ENCODE measurements at places on chromosomes 4 and X.

DNA sequence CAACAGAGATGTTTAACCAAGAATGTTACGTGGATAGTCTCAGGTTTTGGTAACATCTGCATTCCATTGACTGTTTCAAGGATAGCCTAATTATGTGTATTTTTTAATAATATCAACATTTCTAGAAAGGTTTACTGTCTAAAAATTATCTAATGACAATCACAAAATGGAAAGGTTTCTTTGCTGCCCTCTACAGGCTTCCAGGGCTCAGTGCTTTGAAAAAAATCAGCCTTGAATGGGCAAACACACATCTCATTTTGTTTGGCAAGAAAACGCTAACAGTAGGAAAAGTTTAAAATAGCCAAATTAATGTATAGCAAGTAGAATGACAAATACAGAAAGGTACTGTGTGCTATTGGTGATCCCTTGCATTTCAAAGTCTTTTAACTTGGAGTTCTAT, 223.4 kb upstream of the PRPS2 start:
- no peak for DNase-seq

DNA sequence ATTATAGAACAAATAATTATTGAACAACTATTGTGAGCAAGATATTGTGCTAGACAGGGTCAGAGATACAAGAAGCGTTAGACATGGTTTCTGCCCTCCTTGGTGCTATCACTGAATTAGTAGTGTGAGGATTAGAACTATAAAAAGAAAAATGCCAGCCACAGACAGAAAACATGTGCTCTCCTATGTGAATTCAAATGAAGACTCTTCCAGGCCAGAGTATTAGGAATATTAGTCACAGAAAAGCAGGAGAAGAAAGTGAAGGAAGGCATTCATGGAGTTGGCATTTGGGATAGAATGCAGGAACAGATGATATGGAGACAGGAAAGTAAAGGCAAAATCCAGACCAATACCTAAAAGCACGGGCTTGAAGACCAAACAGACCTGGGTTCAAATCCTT, 179.6 kb upstream of the TENM3 start:
- no peak for DNase-seq

DNA sequence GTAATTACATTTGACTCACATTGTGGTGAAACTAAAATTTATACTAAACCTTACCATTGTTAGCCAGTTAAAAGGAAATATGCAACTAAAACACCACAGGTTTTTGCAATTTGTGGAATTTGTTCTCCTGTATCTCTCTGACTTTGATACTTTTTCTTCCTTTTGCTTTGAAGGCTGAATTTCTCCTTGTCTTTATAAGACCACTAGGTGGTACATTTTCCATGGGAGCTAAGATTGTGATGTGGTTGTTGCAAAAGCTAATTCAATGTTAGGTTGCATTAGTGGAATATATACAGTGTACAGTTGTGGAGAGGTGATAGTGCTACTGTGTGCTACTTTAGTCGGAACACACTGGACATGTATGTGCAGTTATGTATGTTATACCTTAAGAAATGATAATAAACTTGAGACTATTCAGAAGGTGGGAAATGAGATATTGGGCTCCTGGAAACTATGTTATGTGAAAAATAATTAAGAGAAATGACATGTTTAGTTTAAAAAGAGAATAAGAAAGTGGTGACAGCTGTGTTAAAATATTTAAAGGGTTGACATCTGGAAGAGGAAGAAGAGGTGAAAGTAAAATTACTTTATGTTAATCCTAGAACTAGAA, 70.3 kb downstream of the ARL9 start:
- DNase-seq = peak; percentile 12

DNA sequence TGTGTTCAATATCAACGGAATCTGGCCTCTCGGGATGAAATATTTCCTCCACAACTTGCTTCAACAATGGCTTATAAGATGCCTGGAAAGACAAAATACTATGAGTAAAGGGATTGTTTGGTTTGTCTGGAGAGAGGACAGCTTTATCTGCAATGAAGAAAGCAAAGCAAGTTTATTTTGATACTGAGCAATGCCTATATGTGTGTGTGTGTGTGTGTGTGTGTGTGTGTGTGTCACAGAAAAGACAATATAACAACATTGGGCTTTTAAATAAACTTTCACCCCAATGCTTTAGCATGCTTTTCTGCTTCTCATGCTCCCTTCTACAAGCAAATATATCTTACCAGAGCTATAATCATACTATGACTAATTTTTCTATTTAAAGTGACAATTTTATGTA, 45.4 kb downstream of the RASL11B start:
- no peak for DNase-seq

- DNase-seq = no peak
Observed at GRCh38 chr4:82367438-82368097, 6.2 kb downstream of the HNRNPD start.

- DNase-seq = no peak
Observed at GRCh38 chr4:109026588-109026987, 263.7 kb upstream of the ETNPPL start.

- no peak for DNase-seq
Observed at GRCh38 chrX:13338996-13339515, 19.2 kb upstream of the ATXN3L start.

GRCh38 chrX:12792711-12793110, 1.5 kb downstream of the PRPS2 start:
- DNase-seq = no peak

GRCh38 chr4:150584111-150584915, 2.4 kb downstream of the MAB21L2 start:
- no peak for DNase-seq

- DNase-seq = peak; percentile 87
Observed at GRCh38 chr4:158314756-158315487, 104.6 kb downstream of the TMEM144 start.

GRCh38 chr4:78074759-78075158, 17.6 kb downstream of the FRAS1 start:
- DNase-seq = no peak

GRCh38 chr4:173485164-173485563, 44.9 kb downstream of the HAND2 start:
- DNase-seq = no peak

DNA sequence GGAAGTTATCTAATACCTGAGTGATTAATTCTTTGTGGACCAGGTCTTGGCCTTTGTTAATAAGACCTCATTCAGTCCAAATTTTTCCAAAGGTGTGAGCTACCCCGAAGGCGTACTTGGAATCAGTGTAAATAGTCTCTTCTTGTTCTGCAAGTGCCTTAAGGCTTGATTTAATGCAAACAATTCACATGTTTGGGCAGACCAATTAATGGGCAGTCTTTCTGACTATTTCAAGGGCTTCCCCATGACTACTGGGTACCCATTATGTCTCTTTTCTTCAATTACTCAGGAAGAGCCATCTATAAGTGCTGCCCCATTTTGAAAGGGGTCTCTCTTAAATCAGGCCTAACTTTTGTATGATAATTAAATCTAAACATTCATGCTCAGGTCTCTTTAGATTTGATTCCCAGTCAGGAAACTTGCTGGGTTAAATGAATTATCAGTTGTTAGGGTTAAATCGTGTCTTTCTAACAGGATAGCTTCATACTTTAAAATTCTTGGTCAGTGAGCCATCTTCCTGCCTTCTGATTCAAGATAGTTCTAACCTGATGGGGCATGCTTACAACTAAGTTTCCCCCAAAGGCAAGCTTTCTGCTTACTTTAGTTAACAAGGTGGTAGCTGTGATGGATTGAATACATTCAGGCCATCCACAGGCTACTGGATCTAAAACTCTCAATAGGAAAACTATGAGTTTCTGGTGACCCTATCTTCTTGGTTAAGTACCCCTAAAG, 179.6 kb downstream of the CCNG2 start:
- DNase-seq = no peak

DNA sequence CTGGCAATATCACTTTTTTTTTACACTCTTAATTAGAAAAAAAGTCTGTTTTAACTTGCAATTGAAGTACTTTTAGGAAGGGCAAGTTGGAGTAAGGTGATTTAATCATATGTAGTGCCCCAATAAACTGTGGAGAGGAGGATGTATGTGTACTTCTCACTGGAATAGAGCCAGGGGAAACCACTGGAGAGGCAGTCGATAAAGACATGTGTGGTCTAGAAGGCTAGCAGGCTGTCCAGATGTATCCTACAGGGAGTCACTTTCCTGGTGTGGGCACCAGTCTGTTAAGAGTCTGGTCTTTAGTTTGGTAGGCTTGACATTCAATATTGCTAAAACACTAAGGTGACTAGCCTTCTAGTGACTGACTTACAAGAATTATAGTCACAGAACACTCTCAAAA, 9.6 kb upstream of the SGMS2 start:
- DNase-seq = no peak

- DNase-seq = peak; percentile 58
Observed at GRCh38 chr4:137125011-137125410, 407.3 kb downstream of the PCDH18 start.

DNA sequence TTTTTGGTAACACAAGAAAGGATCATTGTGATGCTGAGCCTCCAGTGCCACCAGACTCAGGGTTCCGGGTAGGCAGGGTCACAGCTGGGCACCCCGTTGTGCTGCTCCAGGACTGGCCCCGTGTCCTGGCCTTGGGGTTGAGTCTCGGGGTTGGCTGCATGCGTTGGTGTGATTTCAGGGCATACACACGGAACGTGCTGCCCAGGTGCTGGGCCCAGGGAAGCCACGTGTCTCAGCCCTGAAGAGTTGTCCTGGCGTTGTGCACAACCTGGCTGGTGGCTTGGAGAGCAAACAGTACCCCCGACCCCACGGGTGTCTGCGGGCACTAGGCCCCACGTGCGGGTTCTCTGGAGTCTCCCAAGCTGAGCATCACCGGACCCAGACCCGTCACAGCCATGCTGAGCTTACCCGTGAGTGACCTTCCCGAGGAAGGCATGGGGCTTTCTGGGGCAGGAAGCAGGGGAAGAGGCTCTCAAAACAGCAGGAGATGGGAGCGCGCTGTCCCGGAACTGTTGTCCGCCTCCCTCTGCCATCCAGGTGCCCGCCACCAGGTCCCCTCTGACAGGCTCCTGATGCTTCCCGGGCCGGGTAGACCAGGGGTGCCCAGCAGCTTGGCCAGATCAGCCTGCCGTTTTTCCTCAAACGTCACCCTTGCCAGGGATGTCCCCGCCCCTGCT, 66.1 kb upstream of the ENPP6 start:
- no peak for DNase-seq

GRCh38 chrX:130245441-130245840, 23.3 kb downstream of the ZNF280C start:
- DNase-seq = peak; percentile 27

DNA sequence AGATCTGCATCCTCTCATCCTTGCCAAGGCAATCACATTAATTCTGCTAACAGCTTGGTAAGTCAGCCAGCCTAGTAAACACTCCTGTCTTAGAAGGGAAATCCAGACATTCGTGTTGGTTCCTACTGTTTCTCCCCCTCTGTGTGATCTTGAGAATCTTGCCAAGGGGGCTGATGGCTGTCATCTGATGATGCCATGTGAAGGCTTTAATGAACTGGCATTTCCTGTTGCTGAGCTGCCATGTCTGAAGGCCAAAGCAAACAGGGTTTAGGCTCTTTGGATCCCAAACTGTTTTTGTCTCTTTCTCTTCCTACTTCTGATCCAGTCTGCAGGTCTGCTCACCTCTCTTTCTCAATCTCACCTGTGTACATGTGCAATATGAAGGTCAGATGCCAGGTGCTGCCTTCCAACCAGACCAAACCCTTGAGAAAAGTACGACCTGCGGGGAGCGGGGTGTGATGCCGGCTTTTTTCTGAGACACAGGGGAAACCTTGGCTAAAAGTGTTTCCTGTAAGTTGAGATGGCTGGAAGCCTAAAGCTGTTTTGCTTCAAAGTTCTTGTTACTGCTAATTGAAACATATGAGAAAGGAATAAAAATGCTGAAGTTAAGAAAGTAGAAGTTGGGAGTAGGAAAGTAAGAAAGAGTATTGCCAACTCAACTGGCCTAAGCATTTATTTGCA, 532.9 kb downstream of the ANKRD50 start:
- no peak for DNase-seq

GRCh38 chrX:109632906-109633504, 8.0 kb upstream of the KCNE5 start:
- no peak for DNase-seq

- DNase-seq = no peak
Observed at GRCh38 chr4:115229873-115230272, 116.5 kb upstream of the NDST4 start.

DNA sequence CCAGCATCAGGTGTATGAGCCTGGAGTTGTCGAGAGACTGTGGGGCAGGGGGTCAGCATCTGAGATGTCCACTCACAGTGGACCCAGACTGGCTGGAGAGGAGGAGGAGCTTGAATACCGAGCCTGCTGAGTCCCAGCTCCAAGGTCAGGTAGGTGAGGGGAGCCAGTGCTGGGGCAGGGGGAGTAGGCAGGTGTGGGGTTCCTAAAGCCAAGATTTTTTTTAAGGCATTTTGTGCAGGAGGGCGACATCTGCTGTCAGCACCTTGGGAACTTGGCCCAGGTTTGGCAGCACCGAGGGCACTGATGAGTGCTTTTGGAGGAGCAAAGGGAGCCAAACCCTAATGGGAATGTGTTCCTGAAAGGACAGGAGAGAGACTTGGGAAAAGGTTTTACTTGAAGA, 64.2 kb upstream of the MSANTD1 start:
- DNase-seq = no peak

Measured in GM04504 (cell line).